ENCODE measurements at places on chromosomes 6 and 20. TPM values are rescaled to one million over a fixed set of nuclear protein-coding genes. Genes with fewer than 3 reads are reported as not detected.

SLC17A9 gene
- total RNA-seq, result 1.9 TPM

TCF15 gene
- 1.1 TPM for total RNA-seq

CCM2L gene
- 19.3 TPM for total RNA-seq

VGLL2 gene
- total RNA-seq, result not detected

SLC4A11 gene
- total RNA-seq, result 7.8 TPM
